ENCODE measurements at places on chromosomes 12 and 14.
A peak's percentile ranks its signal among the peaks of the same experiment; 100 is the strongest.

DNA sequence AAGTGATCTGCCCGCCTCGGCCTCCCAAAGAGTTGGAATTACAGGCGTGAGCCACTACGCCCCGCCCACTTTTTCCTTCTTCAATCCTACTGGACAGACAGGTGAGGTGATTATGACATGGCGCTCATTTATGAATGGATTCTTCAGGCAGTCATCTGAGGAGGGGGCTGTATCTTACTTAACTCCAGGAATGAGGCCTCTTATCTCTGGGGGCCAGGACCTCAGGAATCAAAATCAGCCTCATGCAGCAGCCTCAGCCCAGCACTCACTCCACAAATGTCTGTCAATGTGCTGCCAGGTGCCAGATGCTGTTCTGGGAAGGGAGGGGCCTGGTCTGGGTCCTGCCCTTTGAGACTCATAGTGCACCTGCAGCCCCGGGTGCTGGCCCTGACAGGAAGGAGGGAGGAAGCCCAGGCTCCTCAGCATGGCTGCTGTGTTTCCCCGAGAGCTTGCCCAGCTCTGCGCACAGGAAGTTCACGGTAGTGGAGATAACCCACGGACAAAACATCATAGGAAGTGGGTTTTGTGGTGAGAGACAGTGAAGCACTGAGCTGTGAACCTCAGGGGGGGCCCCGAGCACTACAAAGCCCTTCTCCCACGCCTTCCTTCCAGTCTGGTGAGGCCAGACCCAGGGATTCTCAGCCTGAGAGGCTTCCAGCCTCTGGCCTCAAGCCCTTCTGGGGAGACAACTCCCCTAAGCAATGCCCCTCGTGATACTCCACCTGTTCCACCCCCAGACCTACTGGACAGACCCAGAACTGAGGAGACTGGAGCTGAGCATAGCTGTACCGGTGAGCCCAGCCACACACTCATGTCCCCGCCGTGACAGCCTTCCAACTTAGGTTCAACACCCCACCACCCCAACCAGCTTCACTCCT, 22.3 kb downstream of the GALNT6 start:
- peak; percentile 90 for DNase-seq

DNA sequence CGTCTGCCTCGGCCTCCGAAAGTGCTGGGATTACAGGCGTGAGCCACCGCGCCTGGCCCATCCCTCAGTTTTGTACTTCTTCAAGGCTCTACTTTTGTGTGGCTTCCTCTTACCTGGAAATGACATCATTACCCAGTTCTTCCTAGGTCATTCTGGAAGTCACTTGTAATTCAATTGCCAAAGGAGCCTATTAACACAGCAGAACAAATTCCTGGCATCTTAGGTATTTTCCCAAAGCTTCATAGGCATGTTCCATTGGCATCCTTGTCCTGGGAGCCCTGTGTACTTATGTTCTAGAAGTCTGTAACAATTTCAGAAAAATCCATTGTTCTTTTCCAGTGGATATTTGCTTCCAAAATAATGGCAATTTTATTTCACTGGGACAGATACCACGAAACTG, 60.6 kb downstream of the DAAM1 start:
- DNase-seq = no peak

DNA sequence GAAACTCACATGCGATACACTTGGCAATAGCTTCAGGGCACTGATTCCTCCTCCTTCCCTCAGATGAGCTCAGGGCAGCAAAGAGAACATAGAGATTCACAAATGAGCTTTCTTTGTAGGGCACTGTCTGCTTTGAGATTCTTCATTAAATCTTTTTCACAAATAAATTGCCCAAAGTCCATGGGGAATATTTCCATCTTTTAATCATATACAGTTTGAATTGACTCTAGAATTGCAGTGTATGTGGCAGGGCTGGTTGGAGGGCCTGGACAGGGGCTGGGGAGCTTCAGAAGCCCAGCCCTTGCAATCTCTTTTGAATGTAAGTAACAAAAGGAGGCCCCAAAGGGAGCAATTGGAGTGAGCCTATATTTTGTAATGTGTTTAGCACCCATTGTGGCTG, 197.5 kb downstream of the NOVA1 start:
- no peak for DNase-seq

DNA sequence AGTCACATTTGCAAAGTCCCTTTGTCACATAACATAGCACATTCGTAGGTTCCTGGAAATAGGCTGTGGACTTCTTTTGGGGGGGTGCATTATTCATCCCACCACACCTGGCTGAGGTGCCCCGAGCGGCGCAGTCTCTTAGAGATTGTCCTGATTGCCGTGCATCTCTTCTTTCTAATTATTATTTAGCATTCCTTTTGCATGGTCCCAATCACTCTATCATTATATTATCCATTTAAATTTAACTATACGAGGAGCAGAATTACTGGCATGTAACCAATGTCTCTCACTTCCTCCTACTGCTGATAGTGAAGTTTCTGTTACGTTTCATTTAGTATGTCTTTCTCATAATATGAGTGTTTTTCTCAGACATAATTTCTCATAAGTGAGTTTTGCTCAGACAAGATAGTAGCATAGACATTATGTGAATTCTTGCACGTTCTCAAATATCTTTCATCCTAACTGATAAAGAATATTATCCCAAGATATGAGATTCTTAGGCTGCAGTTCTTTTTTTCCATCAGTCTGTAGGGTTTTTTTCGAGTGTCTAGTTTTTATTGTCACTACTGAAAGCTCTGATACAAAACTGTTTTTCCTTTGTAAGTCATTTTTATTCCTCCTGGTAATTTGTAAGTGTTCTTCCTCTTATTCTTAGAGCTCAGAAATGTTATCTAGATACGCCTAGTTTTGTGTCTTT, 444.3 kb downstream of the NELL2 start:
- no peak for DNase-seq

DNA sequence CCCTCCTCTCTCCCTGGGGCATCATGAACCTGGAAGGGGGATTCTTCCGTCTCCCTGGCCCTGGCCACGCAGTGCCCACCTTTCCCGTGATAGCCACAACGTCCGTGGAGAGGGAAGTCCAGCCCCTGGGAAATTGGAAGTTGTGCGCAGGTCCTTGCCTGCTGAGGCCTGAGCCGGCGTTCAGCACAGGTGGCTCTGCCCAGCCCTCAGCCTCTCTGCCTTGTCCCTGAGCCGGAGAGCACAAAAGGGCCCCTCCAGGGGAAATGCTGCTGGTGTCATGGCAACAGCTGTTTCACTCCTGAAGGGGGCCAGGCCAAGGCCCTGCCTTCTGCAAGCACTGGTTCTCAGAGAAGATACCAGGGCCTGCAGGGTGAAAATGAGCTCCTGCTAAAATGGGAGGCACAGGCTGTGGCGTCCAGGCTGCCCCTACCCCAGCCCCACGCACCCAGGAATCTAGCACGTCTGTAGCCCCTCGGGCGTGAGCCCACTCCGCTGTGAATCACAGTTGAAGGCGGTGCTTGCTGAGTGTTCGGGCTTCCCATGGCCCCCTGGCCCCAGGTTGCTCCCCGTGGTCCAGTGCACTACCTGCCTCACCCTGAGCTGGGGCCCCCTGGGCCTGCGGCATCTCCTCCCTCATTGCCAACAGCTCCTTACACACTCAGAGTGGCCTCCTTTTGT, 149.4 kb downstream of the ADGRD1 start:
- DNase-seq = no peak

DNA sequence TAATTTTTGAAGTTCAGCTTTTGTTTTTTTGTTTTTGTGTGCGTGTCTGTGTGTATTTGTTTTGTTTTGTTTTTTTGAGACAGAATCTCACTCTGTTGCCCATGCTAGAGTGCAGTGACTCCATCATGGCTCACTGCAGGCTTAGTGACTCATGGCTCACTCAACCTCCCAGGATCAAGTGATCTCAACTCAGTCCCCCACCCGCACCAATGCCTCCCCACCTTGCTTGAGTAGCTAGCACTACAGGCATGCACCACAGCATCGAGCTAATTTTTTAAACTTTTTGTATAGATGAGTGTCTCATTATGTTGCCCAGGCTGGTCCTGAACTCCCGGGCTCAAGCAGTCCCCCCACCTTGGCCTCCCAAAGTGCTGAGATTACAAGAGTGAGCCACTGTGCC, 981.4 kb downstream of the BCL11B start:
- DNase-seq = no peak

- no peak for DNase-seq
Observed at GRCh38 chr14:76257842-76258397, 106.2 kb downstream of the GPATCH2L start.

DNA sequence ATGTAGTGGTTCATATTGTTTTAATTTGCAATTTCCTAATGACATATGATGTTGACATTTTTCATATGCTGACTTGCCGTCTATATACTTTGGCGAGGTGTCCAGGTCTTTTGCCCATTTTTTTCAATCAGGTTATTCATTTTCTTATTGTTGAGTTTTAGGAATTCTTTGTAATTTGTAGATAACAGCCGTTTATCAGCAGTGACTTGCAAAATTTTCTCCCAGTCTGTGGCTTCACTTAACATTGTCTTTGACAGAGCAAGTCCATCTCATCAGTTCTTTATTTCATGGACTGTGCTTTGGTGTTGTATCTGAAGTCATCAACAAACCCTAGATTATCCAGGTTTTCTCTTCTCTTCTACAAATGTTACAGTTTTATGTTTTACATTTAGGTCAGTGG, 12.6 kb upstream of the KLHDC2 start:
- no peak for DNase-seq

DNA sequence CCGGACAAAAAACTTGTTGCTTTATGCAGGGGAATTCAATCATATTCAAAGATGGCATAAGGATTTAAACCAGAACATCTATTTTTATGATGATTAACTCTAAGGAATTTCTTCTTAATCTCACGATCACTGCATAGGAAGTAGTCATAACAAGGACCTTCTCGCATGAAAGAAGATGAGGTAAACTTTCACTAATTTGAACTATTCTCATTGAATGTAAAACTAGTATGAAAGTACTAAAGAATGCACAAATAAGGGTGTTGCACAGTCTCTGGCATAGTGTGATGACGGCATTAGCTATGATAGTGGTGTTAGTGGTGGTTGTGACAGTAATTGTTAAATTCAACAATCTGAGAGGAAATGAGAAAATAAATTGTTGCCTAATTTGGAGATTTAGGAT, 280.0 kb downstream of the SLC6A15 start:
- DNase-seq = no peak

DNA sequence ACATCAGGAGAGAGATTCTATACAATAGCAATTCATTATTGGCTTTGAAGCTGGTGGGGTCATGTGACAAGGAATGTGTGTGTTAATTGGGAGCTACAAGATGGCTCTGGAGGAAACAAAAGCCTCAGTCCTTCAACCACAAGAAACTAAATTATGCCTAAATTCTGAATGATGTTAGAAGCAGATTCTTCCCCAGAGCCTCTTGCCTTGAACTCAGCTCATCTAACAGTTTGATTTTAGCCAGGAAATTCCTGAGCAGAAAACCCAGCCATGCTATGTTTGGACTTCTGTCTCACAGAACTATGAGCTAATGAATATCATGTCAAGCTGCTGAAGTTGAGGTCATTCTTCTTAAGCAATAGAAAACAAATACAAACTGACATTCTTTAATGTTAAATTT, 274.7 kb downstream of the SLC6A15 start:
- DNase-seq = no peak

Data from DMS53 (cell line).